Left colon (tissue), 2 donors: ENCODE measurements at places on chromosomes 6 and 20. TPM values are rescaled to one million over a fixed set of nuclear protein-coding genes. Genes with fewer than 3 reads are reported as not detected.

GRCh38 chr6:127855542-127856159, 45.2 kb downstream of the THEMIS start:
- DNase-seq, result no peak

- no peak for DNase-seq
Observed at GRCh38 chr6:145427232-145427631, 308.1 kb downstream of the EPM2A start.

DNA sequence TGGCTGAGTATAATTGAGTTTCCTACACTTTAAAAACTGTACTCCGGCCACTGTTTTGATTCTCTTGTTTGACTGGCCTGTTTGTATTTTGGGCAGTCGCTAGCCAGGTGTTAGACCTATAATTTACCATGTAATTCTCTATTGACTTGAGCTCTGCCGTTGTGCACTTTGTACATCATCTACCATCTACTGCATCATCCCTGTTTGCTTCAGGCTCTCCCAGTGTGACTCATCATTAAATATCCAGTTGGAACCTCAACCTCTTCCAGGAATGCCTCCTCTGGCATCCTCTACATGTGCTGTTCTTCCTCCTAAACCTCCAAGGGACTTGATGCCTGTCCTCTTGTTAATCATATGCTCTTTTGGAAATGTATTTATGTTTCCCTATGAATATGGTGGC, 72.3 kb downstream of the FARS2 start:
- DNase-seq, result no peak

- no peak for DNase-seq
Observed at GRCh38 chr6:41164551-41165120, 1.7 kb upstream of the TREM2 start.

- DNase-seq, result no peak
Observed at GRCh38 chr6:158770533-158771330, 48.4 kb downstream of the EZR start.

DNA sequence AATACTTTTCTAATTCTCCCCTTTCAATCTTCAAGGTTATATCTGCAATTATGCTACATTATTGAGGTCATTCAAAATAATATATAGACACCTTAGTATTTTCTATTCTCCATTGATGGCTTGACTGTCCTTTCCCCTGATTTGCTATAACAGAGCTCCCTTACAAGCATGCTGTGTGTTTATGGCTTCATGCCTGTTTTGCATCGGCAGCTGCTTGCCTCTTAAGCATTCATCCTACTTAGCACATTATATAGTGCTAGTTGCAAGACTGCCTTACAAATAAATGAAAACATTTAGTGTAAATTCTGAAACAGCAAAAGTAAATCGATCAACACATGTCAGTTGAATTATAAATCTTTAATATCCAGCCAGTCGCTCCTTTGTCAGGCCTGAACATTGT, 476.2 kb upstream of the POU3F2 start:
- no peak for DNase-seq

DNA sequence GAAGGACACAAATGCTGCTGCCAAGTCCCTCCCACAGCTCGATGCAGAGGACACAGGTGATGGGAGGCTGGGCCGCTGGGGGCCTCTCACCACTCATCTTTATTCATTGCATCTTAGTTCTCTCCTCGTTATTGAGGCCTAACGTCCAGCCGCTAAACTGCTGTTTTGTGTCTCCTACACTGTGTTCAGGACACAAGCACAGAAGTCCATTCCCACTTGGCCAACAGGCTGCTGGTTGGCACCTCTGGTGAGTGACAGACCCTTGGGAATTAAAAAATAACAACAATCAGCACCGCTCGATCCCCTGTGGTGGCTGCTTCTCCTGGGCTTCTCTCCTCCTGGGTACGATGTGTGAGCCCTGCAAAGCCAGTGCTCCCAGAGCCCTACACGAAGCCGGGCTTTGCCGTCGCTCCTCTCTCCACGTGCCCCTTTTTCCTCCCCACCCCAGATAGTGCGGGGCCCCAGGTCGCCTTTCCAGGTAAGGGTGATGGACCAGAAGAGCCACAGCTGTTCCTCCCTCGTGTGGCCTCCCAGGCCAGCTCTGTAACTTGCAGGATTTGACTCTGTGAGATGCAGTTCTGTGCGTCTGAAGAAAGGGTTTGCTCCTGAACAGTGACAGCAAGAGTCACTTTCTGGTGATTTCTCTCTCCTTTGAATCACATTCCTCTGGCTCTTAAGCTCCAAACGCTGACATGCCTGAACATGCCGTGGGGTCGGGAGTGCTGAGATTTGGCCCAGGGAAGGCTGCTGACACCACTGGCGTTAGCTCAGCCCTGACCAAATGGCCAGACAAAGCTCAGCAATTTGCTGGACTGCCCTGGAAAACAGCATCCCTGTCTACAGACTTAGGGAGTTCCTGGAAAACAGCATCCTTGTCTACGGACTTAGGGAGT, 59.3 kb downstream of the DLL1 start:
- DNase-seq, result no peak

GRCh38 chr6:46789434-46790354, 3.5 kb upstream of the MEP1A start:
- peak; percentile 16 for DNase-seq

The ZNF334 gene
- 2.2 TPM for total RNA-seq

The TNFRSF6B gene
- 8.9 TPM for total RNA-seq

The MOG gene
- not detected for total RNA-seq

The PI16 gene
- 4.0 TPM for total RNA-seq

The POLR1C gene
- total RNA-seq, result 26.9 TPM

The ARMH2 gene
- total RNA-seq, result not detected
